ENCODE measurements at places on chromosomes 12 and 14.

GRCh38 chr14:20986811-20987210 lies 3.0 kb upstream of the METTL17 start:
- H3K36me3 ChIP-seq, result peaks cover 13% of the 10 kb centered on the region
- peaks cover 17% of the 10 kb centered on the region for H3K27me3 ChIP-seq
- peaks cover 13% of the 10 kb centered on the region for H3K4me1 ChIP-seq
- DNase-seq, result no peak

DNA sequence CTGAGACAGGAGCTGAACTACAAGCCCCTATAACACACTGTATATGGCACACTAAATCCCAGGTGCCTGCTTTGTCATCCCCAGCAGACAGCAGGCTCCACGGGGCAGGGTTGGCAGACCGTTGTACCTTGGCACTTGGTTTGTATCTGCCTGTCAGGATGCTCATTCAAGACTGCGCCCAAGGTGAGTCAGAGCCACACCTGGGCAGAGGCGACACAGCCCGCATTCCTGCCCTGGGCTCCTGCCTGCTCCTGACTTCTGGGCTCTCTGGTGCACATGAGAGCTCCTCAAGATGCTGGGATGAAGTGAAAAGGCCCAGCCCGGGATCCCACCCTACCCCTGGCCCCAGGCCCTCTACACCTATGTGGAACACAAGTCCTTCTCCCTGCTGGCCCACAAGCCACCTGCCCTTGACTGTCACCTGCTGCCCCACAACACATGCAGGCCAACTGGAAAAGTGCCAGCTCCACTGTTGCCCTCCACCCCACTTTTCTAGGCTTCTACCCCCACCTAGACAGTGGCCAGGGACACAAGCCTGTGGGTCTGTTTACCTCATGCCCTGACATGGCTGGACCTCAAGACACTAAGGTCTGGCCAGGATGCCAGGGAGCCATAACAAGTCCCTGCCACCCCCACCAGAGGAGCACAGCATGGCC lies 30.8 kb upstream of the PNMA1 start:
- H3K36me3 ChIP-seq, result peaks cover 39% of the 10 kb centered on the region
- peak overlapping the region; percentile 96 for H3K27ac ChIP-seq
- H3K4me1 ChIP-seq, result peaks cover 80% of the 10 kb centered on the region

DNA sequence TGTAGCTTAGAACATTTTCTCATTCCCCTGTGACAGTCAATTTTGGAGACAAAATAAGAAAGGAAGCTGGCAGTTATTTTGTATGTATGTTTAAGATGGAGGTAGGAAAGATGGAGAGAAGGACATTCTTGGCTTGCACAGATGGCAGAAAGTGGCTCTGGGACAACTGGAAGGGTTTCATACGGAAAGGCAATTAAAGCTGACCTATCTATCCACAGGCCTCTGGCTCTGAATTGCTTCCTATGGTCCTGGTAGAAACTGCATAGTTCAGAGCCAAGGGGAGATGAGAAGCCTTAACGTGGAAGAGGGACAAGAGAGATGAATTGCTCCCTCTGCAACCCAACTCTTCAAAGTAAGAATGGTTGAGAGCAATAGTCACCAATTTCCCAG lies 8.0 kb upstream of the NPFF start:
- H3K27me3 ChIP-seq, result no peaks in the 10 kb centered on the region
- no peak overlapping the region for H3K4me3 ChIP-seq
- DNase-seq, result no peak
- H3K4me1 ChIP-seq, result no peaks in the 10 kb centered on the region

DNA sequence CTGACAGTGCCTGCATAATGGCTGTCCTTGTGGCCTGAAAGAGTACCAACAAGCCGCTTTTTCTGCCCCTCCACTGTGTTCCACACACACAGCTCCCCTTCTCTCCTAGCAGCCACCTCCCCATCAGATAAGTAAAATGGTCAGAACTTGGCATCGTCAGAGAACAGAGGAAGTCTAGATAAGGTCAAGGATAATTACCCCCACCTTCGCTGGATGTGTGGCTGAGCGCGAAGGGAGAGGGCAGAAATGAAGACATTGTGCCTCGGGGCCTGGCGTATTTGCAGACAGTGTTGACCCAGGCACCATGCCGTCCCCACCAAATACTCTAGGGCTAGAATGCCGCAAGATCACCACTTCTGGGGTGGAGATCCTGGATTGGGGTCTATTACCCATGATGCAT lies 30.6 kb downstream of the FBXO21 start:
- H3K4me1 ChIP-seq, result peaks cover 4% of the 10 kb centered on the region
- H3K27me3 ChIP-seq, result no peaks in the 10 kb centered on the region
- no peak for DNase-seq
- H3K4me3 ChIP-seq, result no peak overlapping the region
- no peak overlapping the region for H3K27ac ChIP-seq
- H3K36me3 ChIP-seq, result peaks cover 87% of the 10 kb centered on the region

DNA sequence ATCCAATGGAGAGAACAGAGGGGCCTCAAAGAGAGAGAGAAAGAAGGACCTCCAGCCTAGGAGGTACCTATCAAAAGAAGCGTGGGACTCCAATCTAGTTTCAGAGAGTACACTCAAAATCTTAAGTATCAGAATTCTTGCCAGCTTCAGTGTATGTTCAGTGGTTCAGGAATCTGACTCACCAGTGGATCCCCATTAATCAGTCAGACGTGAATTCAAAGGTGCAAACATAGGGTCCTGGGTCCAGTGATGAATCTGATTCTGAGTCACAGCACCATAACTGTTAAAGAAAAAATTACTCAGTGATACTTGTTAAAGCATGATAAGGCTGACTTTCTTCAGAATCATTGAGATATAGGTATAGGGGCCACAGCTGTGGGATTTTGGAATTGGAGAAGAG lies 33.2 kb downstream of the ETNK1 start:
- peaks cover 8% of the 10 kb centered on the region for H3K4me1 ChIP-seq
- H3K4me3 ChIP-seq, result no peak overlapping the region
- H3K36me3 ChIP-seq, result peaks cover 15% of the 10 kb centered on the region
- no peak for DNase-seq
- H3K27ac ChIP-seq, result no peak overlapping the region
- H3K27me3 ChIP-seq, result no peaks in the 10 kb centered on the region

GRCh38 chr12:18277196-18277595 lies 15.9 kb downstream of the PIK3C2G start:
- no peaks in the 10 kb centered on the region for H3K27me3 ChIP-seq
- H3K4me1 ChIP-seq, result no peaks in the 10 kb centered on the region
- H3K36me3 ChIP-seq, result peaks cover 3% of the 10 kb centered on the region
- H3K27ac ChIP-seq, result no peak overlapping the region

DNA sequence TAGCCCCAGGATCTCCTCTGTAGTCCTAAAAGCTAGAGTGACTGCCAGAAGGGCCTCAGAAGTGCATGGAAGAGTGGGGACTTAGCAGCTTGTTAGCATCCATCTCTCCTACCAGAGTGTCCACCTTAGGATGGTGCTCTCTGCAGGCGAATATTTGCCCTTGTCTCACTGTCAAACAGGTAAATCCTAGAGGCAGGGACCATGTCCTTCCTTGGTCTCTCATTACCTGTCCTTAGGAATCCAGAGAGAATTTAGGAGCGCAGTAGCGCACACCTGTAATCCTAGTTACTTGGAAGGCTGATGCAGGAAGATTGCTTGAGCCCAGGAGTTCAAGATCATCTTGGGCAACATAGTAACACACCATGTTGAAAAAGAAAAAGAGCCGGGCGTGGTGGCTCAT lies 21.4 kb downstream of the AGAP2 start:
- H3K4me1 ChIP-seq, result peaks cover 6% of the 10 kb centered on the region
- no peaks in the 10 kb centered on the region for H3K27me3 ChIP-seq
- H3K36me3 ChIP-seq, result peaks cover 53% of the 10 kb centered on the region
- DNase-seq, result no peak

DNA sequence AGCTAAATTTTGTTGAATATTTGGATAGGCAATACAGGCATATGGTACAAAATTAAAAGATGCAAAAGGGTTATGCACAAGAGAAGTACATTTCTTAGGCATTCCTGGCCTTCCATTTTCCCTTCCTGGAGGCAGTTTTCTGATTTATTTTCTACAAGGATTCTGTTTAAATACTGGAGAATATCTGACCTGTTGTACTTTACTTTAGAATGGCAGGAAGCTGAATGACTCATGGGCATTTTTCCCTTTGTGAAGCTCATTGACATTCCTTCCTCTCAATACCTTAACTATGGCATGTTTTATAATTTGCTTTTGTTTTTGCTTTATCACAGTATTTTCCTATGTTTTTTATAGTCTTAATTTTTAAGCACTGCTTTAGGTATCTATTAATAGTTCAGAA lies 62.7 kb downstream of the RCOR1 start:
- no peak for DNase-seq
- peaks cover 7% of the 10 kb centered on the region for H3K4me1 ChIP-seq
- H3K4me3 ChIP-seq, result no peak overlapping the region
- H3K36me3 ChIP-seq, result no peaks in the 10 kb centered on the region
- H3K27ac ChIP-seq, result no peak overlapping the region

DNA sequence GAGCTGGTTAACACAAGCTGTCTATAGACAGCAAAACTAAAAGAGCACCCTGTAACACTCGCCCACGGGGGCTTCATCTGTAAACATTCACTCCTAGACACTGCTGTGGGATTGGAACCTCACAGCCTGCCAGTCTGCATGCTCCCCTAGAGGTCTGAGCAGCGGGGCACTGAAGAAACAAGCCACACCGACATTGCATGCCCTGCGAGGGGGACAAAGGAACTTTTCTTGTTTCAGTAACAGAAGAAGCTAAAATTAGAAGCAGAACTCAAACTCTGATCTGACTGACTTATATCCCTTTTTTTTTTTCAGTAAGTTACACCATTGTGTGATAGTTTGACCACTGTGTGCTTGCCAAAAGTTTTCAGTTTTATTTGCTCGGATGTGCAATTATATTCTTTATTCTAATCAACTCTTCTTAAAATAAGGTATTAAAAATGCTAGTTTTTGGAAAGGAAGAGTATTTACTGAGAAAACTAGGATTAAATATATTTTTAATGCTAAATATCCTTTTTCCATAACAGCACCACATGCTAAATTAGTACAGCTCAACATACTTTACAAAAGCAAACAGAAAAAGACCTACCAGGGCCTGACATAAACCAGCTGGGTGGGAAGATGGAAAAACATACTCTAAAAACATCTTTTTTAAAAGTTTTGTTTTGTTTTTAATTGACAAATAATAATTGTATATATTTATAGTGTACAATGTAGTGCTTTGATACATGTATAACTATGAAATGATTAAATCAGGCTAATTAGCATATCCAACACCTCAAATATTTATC lies 100.2 kb downstream of the EPS8 start:
- no peak for DNase-seq
- H3K4me3 ChIP-seq, result no peak overlapping the region
- no peaks in the 10 kb centered on the region for H3K4me1 ChIP-seq
- no peak overlapping the region for H3K27ac ChIP-seq
